ENCODE measurements at places on chromosomes 2 and 18.
A peak's percentile ranks its signal among the peaks of the same experiment; 100 is the strongest.

DNA sequence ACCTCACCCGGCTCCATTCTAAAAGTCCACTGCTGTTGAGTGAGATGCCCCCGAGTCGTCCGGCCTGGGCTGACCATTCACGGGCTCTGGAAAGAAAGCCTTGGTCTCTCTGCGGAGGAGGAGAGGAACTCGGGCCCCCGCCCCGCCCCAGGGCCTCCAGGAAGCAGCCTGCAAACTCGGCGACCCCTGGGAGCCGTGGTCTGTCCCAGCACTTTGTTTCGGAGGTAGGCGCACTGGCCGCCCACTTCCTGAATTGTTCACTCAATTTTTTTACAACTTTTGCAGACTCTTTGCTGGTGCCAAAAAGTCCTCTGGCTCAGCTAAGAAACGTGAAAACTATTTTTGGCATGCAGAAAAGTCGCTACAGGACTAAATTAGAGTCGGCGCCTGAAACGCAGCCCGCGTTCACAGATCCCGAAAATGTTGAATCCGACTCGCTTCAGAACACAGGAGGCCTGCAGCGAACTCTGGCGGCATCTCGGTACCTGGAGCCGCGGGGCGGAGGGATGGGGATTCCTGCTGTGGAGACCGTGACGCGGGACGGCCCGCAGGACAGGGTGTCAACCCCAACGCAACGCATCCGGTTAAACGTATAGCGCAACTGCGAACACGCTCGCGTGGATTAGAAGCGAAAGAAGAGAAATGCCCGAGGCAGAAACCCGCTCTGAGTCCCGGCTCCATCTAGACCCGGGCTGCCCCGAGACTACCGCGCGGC lies 1.5 kb downstream of the PXDN start:
- H3K36me3 ChIP-seq = no peaks in the 10 kb centered on the region
- peak overlapping the region; percentile 71 for H3K4me3 ChIP-seq

DNA sequence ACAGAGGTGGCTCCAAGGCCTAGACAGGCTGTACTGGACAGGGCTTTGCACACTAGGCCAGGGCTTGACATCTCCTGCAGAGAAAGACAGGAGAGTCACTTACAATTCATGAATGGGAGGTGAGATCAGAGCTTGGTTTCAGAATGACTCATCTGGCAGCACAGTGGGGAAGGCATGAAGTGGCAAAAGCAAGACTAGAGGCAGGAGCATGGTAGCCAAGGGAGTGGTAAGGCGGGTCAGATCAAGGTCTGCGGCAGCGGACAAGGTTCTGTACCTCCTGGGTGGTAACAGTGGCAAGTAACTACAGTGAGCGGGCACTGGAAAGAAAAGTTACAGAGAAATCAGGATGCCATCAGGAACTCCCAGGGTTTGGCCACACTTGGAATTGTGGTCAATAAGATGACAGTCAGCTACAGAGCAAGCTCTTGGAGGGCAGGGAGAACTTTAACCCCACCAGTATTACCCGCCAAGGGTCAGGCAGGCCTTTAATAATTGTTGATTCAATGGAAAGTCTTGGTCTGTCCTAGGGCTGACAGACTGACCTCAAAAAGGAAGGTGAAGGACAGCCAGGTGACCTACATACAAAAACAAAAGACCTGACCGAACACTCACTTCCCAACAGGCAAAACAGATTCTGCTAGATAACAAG lies 5.7 kb downstream of the MCFD2 start:
- no peak overlapping the region for H3K4me3 ChIP-seq
- no peak for DNase-seq
- H3K27me3 ChIP-seq = no peaks in the 10 kb centered on the region
- peak overlapping the region; percentile 59 for H3K27ac ChIP-seq

GRCh38 chr18:34223164-34223892 lies 1.4 kb downstream of the NOL4 start:
- H3K27ac ChIP-seq = no peak overlapping the region
- H3K27me3 ChIP-seq = peaks cover 6% of the 10 kb centered on the region
- H3K4me3 ChIP-seq = no peak overlapping the region
- H3K36me3 ChIP-seq = no peaks in the 10 kb centered on the region
- no peak for DNase-seq

GRCh38 chr18:50401295-50401694 lies 26.4 kb downstream of the SKA1 start:
- no peak for DNase-seq
- no peak overlapping the region for H3K4me3 ChIP-seq
- no peaks in the 10 kb centered on the region for H3K4me1 ChIP-seq
- no peaks in the 10 kb centered on the region for H3K36me3 ChIP-seq
- H3K27ac ChIP-seq = no peak overlapping the region

GRCh38 chr18:39962546-39962945 lies 1992.5 kb upstream of the PIK3C3 start:
- H3K36me3 ChIP-seq = no peaks in the 10 kb centered on the region
- H3K4me3 ChIP-seq = no peak overlapping the region
- H3K4me1 ChIP-seq = no peaks in the 10 kb centered on the region
- H3K27ac ChIP-seq = no peak overlapping the region
